ENCODE measurements at places on chromosomes 2 and 18. TPM values are rescaled to one million over a fixed set of nuclear protein-coding genes. Genes with fewer than 3 reads are reported as not detected.

The SPATA3 gene
- total RNA-seq, result not detected

The MREG gene
- 1.9 TPM for total RNA-seq

The SLC4A5 gene
- total RNA-seq, result 1.2 TPM

The MXD1 gene
- total RNA-seq, result 4.7 TPM

The HOXD8 gene
- 13.4 TPM for total RNA-seq

The MAPRE3 gene
- 6.5 TPM for total RNA-seq

Measured in renal cortical epithelial cell (primary cell).